Heart left ventricle (tissue), 16 donors: ENCODE measurements at places on chromosomes 5 and 9. TPM values are rescaled to one million over a fixed set of nuclear protein-coding genes. Genes with fewer than 3 reads are reported as not detected.
A peak's percentile ranks its signal among the peaks of the same experiment; 100 is the strongest.

GGTA1 gene
- total RNA-seq, result 47.7 TPM

LEAP2 gene
- total RNA-seq, result 0.86 TPM

GABRA6 gene
- total RNA-seq, result not detected

GRCh38 chr5:95664204-95664786 is 17.7 kb downstream of the RFESD start:
- no peak overlapping the region for H3K4me3 ChIP-seq
- DNase-seq, result no peak
- H3K27me3 ChIP-seq, result no peaks in the 10 kb centered on the region
- no peak overlapping the region for H3K27ac ChIP-seq
- H3K36me3 ChIP-seq, result no peaks in the 10 kb centered on the region

DNA sequence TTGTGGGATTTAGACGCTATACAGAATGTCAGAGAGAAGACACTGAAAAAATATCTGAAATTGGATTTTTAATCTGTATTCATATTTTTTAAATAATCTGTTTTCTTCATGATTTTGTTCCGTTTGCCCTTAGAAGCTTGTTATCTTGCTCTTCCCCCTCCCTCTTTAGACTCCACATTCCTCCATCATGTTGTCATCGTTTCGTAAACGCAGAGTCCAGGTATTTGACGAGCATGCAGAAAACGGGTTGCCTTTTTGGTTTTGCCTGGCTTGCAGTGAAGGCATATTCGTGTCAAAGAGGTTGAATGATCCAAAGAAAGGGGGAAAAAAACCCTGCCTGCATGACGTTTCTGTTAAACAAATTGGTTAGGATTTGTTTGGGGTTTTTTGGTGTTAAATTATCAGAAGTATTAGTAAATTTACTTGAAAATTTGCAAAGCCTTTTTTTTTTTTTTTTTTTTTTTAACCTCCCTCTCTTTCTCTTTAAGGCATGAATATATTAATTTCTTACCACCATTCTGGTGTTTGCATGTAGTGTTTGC is 2.9 kb downstream of the SPTAN1 start:
- H3K27me3 ChIP-seq, result no peaks in the 10 kb centered on the region
- peaks cover 77% of the 10 kb centered on the region for H3K4me1 ChIP-seq
- peak overlapping the region; percentile 99 for H3K27ac ChIP-seq

GRCh38 chr9:135605238-135605781 is 34.0 kb downstream of the GLT6D1 start:
- H3K27me3 ChIP-seq, result peaks cover 5% of the 10 kb centered on the region
- no peak overlapping the region for H3K4me3 ChIP-seq
- no peaks in the 10 kb centered on the region for H3K36me3 ChIP-seq
- DNase-seq, result no peak
